ENCODE measurements at places on chromosomes 2 and 18. TPM values are rescaled to one million over a fixed set of nuclear protein-coding genes. Genes with fewer than 3 reads are reported as not detected.

NOSTRIN gene
- 6.6 TPM for polyA plus RNA-seq

VWC2L gene
- not detected for polyA plus RNA-seq

GREB1 gene
- polyA plus RNA-seq: 1.3 TPM

OSR1 gene
- 3.3 TPM for polyA plus RNA-seq

ZSCAN30 gene
- polyA plus RNA-seq: 4.6 TPM

CPO gene
- polyA plus RNA-seq: 0.42 TPM

HDAC4 gene
- 38.6 TPM for polyA plus RNA-seq

TCF7L1 gene
- 5.6 TPM for polyA plus RNA-seq

EVX2 gene
- polyA plus RNA-seq: not detected

DNA sequence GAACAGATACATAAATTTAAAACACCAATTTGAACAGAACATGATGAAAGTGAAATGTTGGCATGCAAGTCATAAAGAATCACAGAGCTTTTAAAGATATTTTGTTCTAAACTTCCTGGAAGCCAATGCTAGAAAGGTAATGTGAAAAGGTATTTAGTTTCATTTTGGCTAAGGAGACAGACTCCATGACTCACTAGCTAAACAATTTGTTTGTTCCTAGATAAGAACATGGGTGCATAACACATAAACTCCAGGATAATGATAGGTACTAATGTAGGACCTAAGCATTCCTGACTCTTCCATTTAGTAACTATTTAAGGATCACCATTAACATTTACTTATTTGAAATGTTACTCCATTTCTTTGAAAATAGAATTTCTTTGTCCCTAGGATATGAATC is 292.5 kb upstream of the CNTNAP5 start:
- no peaks in the 10 kb centered on the region for H3K27me3 ChIP-seq
- H3K36me3 ChIP-seq: no peaks in the 10 kb centered on the region
- DNase-seq: no peak
- H3K4me1 ChIP-seq: no peaks in the 10 kb centered on the region

DNA sequence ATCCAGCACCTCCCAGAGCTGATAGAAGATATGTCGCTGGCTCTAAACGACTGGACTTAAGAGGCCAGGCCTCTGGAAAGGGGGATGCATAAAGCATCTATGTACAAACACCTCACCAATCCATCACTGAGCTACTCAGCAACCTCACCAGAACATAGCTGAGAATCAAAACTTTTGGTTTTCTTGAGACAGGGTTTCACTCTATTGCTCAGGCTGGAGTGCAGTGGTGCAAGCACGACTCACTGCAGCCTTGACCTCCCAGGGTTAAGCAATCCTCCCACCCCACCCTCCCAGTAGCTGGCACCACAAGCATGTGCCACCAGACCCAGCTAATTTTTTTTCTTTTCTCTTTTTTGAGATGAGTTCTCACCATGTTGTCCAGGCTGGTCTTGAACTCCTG is 62.9 kb upstream of the MSH6 start:
- no peak overlapping the region for H3K4me3 ChIP-seq
- H3K4me1 ChIP-seq: no peaks in the 10 kb centered on the region
- no peaks in the 10 kb centered on the region for H3K36me3 ChIP-seq
- H3K27me3 ChIP-seq: no peaks in the 10 kb centered on the region

- no peak overlapping the region for H3K27ac ChIP-seq
- no peaks in the 10 kb centered on the region for H3K36me3 ChIP-seq
- no peak for DNase-seq
- H3K4me1 ChIP-seq: no peaks in the 10 kb centered on the region
- no peak overlapping the region for H3K4me3 ChIP-seq
These were observed 51.7 kb upstream of the ACVR2A start for GRCh38 chr2:147792966-147793617.

DNA sequence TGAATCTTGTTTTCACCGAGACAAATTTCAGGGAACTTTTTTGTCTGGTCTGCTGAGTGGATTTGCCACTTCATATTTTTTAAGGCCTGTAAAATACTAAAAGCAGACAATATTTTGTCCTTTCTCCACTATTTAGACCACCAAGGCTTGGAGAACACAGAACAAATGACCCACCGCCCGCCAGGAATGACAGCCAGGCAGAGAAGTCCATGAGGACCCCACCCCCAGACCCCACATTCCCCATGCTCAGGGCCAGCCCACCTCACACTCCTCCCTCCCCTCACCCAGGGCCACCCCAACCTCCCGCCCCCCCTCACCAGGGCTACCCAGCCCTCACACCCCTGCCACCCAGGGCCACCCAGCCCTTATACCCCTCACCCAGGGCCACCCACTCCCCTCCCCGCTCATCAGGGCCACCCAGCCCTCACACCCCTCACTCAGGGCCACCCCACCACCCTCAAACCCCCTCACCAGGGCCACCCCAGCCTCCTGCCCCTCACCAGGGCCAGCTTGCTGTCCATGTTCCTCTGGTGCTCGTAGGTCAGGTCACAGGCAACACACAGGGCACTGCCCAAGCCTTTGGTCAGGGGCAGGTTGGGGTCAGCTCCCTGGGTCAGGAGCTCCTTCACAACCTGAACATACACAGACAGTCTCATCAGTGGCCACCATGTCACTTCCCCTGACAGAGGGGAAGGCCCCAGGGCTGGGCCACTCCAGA is 50.6 kb downstream of the ANKMY1 start:
- no peaks in the 10 kb centered on the region for H3K27me3 ChIP-seq
- no peak for DNase-seq
- H3K4me1 ChIP-seq: no peaks in the 10 kb centered on the region
- no peak overlapping the region for H3K4me3 ChIP-seq
- H3K27ac ChIP-seq: no peak overlapping the region
- peaks cover 7% of the 10 kb centered on the region for H3K36me3 ChIP-seq

DNA sequence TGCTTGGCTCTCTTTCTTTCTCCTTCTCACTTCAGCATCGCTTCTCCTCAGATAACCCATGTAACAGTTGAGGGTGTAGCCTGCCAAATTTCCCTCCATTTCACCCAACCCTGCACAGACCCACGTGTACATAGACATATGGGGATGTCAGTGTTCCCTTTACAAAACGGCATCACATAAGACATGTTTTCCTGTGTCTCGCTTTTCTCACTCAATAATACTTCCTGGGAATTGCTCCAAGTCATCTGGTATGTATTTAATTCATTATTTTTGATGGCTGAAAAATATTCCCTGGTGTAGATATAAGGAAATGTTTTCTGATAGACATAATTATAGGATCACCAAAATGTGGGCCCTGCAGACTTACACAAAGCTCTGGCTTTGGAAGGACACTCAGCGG is 176.8 kb downstream of the LOXHD1 start:
- no peaks in the 10 kb centered on the region for H3K27me3 ChIP-seq
- H3K4me3 ChIP-seq: no peak overlapping the region
- H3K36me3 ChIP-seq: no peaks in the 10 kb centered on the region
- DNase-seq: no peak
- no peak overlapping the region for H3K27ac ChIP-seq
- no peaks in the 10 kb centered on the region for H3K4me1 ChIP-seq

DNA sequence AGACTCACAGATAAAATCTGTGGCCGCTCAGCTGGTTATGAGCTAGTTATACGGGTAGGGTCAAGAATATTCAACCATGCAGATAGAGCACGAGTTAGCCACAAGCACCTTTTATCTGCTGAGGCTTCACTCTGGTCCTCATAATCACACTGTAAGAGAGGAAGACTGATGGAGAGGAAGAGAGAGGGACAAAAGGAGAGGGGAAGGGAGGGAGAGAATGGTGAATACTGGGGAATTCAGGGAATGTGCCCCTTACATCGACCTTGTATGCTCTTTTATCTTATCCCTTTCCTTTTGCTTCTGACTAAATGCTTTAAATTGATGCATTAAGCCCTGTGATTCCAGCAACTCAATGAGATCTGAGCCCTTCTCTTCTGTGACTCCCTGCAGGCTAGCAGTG is 333.1 kb downstream of the DSEL start:
- no peaks in the 10 kb centered on the region for H3K36me3 ChIP-seq
- no peak overlapping the region for H3K4me3 ChIP-seq
- no peaks in the 10 kb centered on the region for H3K27me3 ChIP-seq
- DNase-seq: no peak
- H3K27ac ChIP-seq: no peak overlapping the region
- H3K4me1 ChIP-seq: no peaks in the 10 kb centered on the region

DNA sequence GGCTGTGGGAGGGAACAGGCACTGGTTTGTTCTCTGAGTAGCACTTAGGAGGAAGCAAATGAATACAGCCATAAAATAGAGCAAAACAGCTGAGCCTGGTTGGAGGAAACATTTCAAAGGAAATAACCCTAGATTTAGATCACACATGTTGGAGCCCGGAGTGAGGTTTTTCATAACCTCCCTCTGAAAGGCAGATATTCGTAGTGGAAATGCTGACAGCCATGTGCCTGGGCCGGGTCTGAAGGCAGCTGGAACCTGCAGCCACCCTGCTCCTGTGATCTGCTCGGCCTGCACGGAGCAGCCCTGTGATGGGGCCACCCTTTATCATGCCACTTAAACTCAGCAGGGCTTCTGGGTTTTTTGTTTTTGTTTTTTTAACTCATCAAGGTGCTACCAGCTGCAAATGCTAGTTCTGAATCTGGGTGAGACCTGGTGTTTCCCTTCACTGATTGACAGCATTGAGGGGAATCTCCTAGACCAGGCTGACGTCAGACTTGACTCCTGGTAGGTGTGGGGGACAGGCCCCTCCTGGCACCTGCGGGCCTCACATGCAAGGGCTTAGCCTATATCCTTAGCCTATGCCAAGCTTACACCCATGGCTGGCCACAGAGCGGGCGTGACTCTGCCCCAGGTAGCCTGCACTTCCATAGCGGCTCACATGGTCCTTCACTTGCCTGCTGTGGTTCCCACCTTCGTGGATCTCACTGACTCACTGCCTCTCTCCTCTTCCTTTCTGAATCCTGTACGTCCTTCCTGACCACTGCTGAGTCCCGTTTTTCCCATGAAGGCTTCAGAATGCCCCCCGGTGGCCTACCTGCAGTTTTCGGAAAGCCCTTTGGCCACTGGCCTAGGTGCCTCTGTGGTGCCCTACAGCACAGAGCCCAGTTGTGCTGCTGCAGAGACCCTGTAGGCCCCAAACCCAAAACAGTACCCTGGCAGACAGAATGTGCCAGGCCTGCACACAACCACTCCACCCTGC is 217.3 kb downstream of the SEPTIN10 start:
- no peaks in the 10 kb centered on the region for H3K27me3 ChIP-seq
- H3K4me1 ChIP-seq: peaks cover 3% of the 10 kb centered on the region
- H3K36me3 ChIP-seq: no peaks in the 10 kb centered on the region

- no peak overlapping the region for H3K4me3 ChIP-seq
- H3K4me1 ChIP-seq: peaks cover 14% of the 10 kb centered on the region
- H3K27me3 ChIP-seq: no peaks in the 10 kb centered on the region
These were observed 1.2 kb upstream of the SRBD1 start for GRCh38 chr2:45612285-45612684.

GRCh38 chr2:208186465-208186864 is 3.4 kb downstream of the C2orf80 start:
- H3K36me3 ChIP-seq: no peaks in the 10 kb centered on the region
- H3K4me1 ChIP-seq: no peaks in the 10 kb centered on the region
- H3K27me3 ChIP-seq: no peaks in the 10 kb centered on the region
- H3K4me3 ChIP-seq: no peak overlapping the region
- no peak overlapping the region for H3K27ac ChIP-seq

- peaks cover 3% of the 10 kb centered on the region for H3K36me3 ChIP-seq
- no peaks in the 10 kb centered on the region for H3K27me3 ChIP-seq
- H3K27ac ChIP-seq: no peak overlapping the region
- no peak for DNase-seq
- no peak overlapping the region for H3K4me3 ChIP-seq
These were observed 34.9 kb downstream of the BCL2L11 start for GRCh38 chr2:111155610-111156009.

GRCh38 chr2:159226608-159227385 is 59.7 kb downstream of the WDSUB1 start:
- no peak for DNase-seq
- H3K4me1 ChIP-seq: peaks cover 9% of the 10 kb centered on the region
- H3K27me3 ChIP-seq: no peaks in the 10 kb centered on the region
- peak overlapping the region; percentile 9 for H3K27ac ChIP-seq
- H3K4me3 ChIP-seq: no peak overlapping the region

DNA sequence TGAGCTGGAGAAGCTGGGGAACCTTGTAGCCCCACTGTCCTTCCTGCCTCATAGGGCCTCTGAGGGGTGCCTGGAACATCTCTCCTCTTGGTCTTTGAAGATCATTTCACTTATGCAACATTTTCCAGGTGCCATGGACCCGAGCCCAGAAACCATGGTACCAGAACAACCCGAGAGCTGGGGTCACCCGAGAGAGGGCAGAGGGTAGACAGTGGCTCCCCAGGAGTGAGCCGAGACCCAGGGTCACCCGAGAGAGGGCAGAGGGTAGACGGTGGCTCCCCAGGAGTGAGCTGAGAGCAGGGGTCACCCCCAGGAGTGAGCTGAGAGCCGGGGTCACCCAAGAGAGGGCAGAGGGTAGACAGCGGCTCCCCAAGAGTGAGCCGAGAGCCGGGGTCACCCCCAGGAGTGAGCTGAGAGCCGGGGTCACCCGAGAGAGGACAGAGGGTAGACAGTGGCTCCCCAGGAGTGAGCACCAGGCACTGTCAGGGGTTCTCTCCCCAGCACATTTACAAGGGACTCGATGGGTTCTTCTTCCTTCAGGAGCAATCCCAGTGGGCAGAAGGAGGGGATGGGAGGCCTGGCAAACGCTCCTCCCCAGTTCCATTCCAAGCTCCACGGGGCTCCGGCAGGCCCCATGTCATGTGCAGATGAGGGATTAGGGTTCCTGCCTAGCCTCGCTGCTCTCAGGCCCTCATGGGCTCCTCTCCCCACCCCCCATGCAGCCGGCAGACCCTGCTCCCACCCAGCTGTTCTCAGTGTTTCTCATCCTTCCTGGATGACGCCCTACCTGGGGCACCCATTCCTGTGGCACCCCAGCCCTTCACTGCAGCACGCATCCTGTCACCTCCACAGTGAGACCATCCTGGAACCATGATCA is 163.5 kb downstream of the RTP5 start:
- H3K36me3 ChIP-seq: no peaks in the 10 kb centered on the region
- H3K4me3 ChIP-seq: no peak overlapping the region
- no peaks in the 10 kb centered on the region for H3K27me3 ChIP-seq
- DNase-seq: no peak

DNA sequence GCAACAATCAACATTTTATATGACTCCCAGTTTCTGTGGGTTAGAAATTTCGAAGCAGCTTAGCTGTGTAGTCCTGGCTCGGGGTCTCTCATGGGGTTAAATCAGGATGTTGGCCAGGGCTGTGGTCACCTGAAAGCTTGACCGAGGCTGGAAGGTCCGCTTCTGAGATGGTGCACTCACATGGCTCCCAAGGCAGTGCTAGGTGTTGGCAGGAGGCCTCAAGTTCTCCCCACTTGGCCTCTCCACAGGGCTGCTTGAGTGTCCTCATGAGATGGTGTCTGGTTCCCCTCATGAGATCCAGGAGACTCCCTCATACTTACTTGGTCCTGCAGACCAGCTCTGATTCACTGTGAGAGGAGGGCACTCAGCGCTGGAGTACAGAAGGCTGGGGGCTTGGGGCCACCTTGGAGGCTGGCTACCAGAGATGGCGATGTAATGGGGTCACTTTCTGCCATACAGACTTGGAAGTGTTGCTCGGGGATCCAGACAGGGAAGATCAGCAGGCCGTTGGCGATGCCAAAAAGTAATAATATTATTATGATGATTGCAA is 98.8 kb downstream of the INHBB start:
- no peak for DNase-seq
- H3K4me3 ChIP-seq: no peak overlapping the region
- peaks cover 5% of the 10 kb centered on the region for H3K27me3 ChIP-seq
- no peaks in the 10 kb centered on the region for H3K36me3 ChIP-seq
- no peak overlapping the region for H3K27ac ChIP-seq

GRCh38 chr2:191661097-191661924 is 16.6 kb upstream of the NABP1 start:
- no peaks in the 10 kb centered on the region for H3K4me1 ChIP-seq
- no peak for DNase-seq
- H3K4me3 ChIP-seq: no peak overlapping the region
- H3K27ac ChIP-seq: no peak overlapping the region
- H3K36me3 ChIP-seq: no peaks in the 10 kb centered on the region

GRCh38 chr18:13380691-13381070 is 162.1 kb downstream of the LDLRAD4 start:
- peaks cover 56% of the 10 kb centered on the region for H3K4me1 ChIP-seq
- no peak for DNase-seq
- no peaks in the 10 kb centered on the region for H3K36me3 ChIP-seq
- no peak overlapping the region for H3K4me3 ChIP-seq
